Colonic mucosa (tissue), 4 donors: ENCODE measurements at places on chromosomes 11 and 22. TPM values are rescaled to one million over a fixed set of nuclear protein-coding genes. Genes with fewer than 3 reads are reported as not detected.

Gene TSSC4
- total RNA-seq = 59.0 TPM

Gene LINC01488
- total RNA-seq = not detected

Gene KCNQ1OT1
- total RNA-seq = 1.5 TPM

Gene NAALADL1
- total RNA-seq = 10.5 TPM

Gene APOA5
- 0.20 TPM for total RNA-seq

Gene HBG1
- total RNA-seq = not detected

Gene LRRC75B
- total RNA-seq = 7.9 TPM

Gene UCP3
- total RNA-seq = 0.66 TPM

Gene B4GALNT4
- 2.0 TPM for total RNA-seq

Gene GLYATL1
- total RNA-seq = 0.72 TPM

Gene APOC3
- not detected for total RNA-seq

Gene PAAF1
- 17.8 TPM for total RNA-seq

Gene RAG1
- 1.5 TPM for total RNA-seq

Gene MIOX
- not detected for total RNA-seq

Gene PGA3
- total RNA-seq = not detected

Gene C11orf65
- 0.64 TPM for total RNA-seq

Gene UBTFL1
- total RNA-seq = not detected

Gene SEZ6L
- total RNA-seq = not detected

Gene CHRM1
- total RNA-seq = 1.2 TPM

Gene SLC5A1
- 23.4 TPM for total RNA-seq
